GM12864 (cell line): ENCODE measurements at places on chromosomes 5 and 9.

DNA sequence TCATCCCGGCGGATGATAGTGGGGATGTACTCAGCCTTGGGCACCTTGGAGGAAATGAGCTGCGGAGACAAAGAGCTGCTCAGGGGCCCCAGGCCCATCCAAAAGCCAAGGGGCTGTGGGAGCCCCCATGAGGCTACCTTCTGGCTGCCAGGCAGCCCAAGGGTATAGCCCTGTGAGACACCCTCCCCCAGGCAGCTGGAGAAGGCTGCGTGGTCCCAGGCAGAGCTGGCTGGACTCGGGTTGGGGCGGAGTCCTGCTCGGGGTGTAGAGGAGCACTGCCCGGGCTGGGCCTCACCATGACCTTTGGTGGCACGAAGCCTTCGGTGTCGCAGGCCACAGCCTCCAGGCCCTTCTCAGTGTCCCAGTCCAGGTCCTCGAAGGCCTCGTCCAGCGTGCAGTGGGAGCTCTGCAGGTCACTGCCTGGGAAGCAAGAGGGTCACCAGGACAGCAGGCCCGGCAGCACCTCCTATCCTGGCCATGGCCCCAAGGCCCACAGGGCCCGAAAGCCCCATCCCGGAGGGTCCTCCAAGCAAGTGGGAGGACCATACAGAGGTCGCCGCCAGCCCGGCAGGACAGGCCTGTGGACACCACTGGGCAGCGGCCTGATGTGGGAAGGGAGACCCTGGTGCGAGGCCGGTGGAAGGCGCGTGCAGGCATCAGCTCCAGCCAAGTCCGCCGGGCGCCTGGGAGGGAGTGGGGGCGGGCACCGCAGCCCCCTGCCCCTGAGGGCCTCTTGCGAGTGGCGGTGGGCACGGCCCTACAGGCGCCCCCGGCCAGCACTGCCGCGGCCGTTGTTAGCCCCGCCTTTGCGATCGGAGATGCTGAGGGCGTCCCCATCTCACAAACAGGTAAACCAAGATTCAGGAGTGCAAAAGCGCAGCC, 6.1 kb downstream of the NSMF start:
- DNase-seq, result no peak

DNA sequence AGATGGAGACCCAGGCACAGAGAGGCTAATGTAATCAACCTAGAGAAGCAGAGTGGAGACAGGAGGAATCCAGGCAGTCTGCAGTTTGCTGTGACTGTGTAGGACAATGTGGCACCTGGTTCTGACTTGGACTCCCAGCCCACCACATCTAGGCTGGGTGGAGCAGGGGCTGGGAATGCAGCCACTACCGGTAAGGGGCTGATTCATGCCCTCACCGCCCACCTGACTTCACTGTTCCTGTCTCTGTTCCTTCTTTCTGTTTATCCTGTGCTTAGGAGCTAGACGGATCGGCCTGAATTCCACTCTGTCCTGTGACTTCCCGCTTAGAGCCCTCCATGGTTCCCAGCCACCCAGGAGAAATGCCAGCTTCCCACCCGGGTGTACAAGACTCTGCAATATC, 2.6 kb downstream of the PDLIM4 start:
- DNase-seq, result no peak

DNA sequence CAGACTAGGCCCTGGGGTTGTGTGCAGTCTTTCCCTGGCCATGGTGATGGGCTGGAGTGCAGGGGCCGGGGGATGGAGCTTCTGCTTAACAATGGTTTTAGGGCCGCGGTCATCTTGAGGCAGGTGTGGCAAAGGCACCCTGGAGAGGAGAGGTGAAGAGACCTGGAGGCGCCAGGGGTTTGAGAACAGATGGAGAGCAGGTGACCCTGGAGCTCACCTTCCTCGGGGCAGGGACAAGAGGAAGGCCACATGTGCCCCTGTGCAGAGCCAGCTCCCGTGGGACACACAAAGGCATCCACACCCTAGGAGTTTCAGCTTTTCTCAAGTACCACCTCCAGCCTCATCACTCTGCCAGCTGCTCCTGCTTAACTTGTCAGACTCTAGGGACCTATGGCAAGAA, 46.4 kb upstream of the SH3GL2 start:
- no peak for DNase-seq

DNA sequence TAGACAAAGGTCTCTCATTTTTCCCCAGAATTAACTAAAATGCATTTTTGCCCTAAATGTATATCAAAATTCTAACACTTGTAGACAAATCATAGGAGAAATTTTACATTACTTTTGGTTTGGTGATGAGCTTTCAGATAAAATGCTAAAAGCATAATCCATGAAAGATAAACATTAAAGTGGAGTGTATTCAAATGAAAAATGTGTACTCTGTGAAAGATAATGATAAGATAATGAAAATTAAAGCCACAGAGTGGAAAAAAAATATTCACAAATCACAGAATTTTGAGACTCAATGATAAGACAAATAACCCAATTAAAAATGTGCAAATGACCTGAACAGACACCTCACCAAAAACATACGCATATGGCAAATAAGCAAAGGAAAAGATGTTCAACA, 176.9 kb upstream of the ADAMTS16 start:
- no peak for DNase-seq

DNA sequence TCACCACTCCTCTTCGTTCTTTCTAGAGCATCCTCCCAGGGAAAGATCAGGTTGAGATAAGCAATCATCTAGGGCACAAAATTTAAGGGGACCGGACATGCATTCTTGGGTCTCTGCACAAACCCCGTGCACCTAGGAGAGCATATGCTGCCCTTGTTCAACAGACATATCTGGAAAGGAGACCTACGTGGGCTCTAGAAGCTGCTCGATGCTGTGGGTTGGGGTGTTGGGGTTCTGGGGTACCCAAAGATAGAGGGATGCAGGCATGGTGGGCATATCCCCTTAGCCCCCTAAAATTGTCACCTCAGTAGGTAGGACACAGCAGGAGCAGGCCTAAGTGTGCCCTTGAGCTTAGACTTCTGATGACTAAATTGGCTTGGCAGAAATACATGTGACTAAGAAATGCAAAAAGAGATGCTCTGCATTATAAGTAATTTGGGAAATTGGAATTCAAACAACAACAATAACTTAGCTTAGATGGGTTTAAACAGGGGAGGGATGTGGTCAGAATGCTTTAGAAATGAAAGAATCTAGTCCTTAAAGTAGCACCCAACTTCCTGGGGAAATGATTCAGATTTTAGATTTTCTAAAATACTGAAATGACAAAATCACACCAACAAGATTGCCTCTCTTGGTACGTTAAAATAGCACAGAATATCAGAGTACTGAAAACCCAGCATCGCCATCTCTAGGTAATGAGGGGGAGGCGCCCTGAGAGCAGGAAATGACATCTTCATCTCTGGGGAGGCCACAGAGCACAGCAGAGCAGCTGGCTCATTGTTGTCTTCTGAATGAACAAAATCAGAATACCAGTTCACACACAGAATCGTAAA, 172.3 kb downstream of the GNA14 start:
- no peak for DNase-seq
